ENCODE measurements at places on chromosomes 6 and 20.

- no peak for DNase-seq
Measured at GRCh38 chr6:69887714-69888345, 21.5 kb downstream of the COL19A1 start.

- DNase-seq = no peak
Measured at GRCh38 chr20:8076306-8077136, 55.5 kb upstream of the PLCB1 start.

GRCh38 chr20:48398506-48399449, 429.0 kb downstream of the PREX1 start:
- no peak for DNase-seq

DNA sequence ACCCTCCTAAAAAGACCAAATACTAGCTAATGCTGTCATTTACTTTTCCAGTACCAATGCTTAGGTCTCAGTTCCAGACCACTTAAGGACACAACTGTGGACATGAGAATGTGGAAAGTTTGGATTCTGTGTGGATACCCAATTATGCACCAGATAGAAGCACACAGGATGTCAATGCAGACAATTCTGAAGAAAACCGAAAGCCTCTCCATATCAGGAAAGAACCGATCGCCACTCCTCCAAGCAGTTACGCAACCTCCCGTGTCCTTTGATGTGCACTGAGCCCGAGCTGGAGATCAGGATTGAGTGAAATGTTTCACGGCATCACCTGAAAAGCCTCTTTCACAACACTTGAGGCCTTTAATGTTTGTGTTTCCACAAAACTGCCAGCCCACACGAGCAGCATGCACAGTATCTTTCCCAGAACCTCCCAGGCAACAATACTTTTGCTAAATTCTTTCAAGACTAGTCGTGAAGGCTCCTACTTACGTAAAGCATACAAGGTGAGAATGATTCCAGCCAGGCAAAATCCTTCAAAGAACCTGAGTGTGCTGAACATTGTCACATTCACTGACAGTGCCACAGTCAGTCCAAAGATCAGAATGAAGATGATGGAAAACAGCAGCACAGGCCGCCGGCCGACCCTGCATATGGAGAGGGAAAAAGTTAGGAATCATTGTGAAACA, 47.0 kb downstream of the SLC22A23 start:
- no peak for DNase-seq

- DNase-seq = no peak
Measured at GRCh38 chr20:36399969-36400545, 93.9 kb downstream of the DLGAP4 start.

- DNase-seq = no peak
Measured at GRCh38 chr6:83167726-83168278, 25.3 kb downstream of the PGM3 start.

DNA sequence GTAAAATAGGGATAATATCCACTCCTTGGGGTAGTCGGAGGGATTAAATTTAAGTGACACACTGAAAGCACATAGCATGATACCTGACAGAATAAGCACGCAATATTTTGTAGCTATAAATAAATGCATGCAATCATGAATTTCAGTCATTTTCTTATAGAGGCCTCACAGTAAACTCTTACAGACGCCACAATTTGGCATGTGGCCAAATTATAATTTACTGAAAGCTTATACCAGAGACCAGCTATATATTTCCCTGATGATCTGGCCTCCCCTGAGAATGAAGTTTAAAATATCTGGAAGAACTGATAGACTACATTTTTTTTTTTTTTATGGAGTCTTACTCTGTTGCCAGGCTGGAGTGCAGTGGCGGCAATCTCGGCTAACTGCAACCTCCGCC, 40.9 kb downstream of the QRSL1 start:
- DNase-seq = no peak

Measured in activated naive CD4-positive, alpha-beta T cell treated with Interleukin-2 at 50 U/mL for 16 hours (primary cell).